Activated CD8-positive, alpha-beta memory T cell treated with anti-CD3 and anti-CD28 coated beads for 1 hour (primary cell): ENCODE measurements at places on chromosomes 6 and 20.

DNA sequence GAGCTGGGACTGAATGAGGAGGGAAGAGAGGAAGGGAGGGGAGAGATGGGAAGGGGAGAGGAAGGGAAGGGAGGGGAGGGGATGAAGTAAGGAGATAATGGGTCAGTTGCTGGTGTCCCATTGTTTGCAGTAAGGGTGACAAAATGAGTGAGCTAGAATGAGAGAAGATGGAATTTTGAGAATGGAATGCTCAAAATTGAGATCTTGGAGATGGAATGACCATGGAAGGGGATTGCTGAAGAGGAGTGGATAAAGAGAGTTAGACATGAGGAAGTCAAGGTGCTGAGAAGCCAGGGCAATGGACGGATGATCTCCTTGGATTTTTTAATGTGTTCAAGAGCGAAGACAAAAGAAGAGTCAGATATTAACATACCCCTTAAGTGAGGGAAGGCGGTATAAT lies 80.5 kb upstream of the SSTR4 start:
- DNase-seq, result no peak

DNA sequence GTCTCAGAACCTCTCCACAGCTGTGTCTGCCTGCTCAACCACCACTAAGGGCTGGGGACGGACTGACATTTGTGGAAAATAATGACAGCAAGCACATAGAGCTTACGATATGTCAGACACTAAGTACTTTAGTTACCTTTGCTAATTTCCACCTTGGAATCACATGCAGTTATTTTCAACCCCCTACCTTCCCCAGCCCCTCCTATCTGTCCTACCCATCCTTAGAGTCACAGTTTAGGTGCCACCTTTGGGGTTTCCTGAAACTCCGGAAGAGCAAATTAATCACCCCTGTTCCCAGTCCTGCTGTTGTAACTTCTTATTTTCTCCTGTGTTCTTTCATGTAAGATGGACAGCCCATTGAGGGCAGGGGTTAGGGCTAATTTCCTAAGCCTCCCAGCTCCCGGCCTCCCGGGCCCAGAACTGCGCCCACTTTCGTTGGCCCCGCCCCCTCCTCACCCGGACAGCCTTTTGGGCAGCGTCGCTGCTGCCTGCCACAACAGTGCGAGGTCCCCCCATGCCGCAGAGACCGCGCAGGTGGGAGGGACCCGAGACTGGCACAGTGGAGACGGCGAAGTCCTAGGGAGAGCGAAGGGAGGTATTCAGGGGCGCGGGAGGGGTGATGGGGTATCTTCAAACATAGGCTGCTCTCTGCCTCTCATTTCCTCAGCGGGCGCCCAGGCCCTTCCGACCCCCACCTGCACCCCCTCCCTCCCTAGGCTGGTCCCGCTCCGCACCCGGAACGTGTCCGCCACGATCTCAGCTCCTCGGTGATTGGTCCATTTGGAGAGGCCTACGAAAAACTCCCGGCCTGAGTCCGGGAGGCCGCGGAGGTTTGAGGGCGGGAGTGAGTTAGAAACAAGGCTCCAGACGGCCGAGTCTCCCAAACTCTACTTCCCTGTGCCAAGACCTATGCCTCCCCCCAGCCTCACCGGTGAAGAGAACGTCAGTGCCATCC lies 1.1 kb downstream of the DDAH2 start:
- DNase-seq, result no peak

- no peak for DNase-seq
These were observed 87.7 kb downstream of the TRMT6 start for GRCh38 chr20:5862703-5863039.

- DNase-seq, result no peak
These were observed 1.6 kb downstream of the RIPPLY2 start for GRCh38 chr6:83854766-83855165.

- no peak for DNase-seq
These were observed 751.4 kb upstream of the DEFB115 start for GRCh38 chr20:30506100-30506499.

- no peak for DNase-seq
These were observed 58.6 kb downstream of the RPS12 start for GRCh38 chr6:132872923-132873322.
